Nucleus accumbens (tissue), 56 donors: ENCODE measurements at places on chromosomes 1 and 21.

GRCh38 chr1:101438359-101438758, 201.5 kb downstream of the S1PR1 start:
- no peak for DNase-seq

GRCh38 chr1:97849345-97850340, 71.2 kb downstream of the DPYD start:
- no peak for DNase-seq

DNA sequence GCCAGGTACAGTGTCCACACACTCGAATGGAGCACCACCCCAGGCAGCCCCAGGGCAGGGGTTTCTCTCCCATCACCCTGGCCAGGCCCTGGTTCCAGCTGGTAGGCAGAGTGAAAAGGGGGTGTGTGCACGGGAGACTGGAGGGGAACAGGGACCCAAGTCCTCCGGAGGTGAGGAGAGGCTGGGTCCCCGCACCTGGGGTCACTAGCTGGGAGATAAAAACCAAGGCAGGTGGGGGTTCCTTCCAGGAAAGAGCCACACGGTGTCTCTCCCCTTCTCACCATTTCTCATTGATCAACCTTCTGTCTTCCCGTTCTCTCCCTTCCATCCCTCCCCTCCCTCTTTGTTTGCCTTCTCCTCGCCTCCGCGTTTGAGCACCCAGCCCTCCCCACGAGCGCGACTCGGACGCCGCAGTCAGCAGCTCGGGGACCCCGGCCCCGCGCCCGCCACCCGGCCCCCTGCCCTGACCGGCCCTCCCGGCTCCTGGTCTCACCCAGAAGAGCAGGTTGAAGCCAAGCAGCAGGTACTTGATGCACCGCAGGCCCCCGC, 358 bp downstream of the TSPAN2 start:
- DNase-seq, result no peak

GRCh38 chr1:220922951-220923350, 43.7 kb downstream of the HLX start:
- DNase-seq, result no peak

GRCh38 chr1:87064309-87064708, 149.9 kb downstream of the HS2ST1 start:
- no peak for DNase-seq

DNA sequence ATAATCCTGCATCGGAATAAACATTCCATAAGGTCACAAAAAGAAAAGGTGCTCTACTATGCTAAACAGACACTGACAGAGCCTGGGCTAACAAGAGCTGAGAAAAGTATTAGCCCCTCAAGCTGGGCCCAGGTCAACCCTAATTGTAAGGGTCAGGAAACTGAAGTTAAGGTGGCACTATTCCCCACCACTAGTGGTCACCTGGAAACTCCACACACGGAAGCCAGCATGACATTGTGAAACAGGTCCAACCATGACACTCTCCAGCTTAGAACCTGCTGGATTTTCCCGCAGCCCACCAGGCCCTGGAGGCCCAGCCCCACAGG, 1.2 kb downstream of the PTTG1IP start:
- DNase-seq, result no peak

DNA sequence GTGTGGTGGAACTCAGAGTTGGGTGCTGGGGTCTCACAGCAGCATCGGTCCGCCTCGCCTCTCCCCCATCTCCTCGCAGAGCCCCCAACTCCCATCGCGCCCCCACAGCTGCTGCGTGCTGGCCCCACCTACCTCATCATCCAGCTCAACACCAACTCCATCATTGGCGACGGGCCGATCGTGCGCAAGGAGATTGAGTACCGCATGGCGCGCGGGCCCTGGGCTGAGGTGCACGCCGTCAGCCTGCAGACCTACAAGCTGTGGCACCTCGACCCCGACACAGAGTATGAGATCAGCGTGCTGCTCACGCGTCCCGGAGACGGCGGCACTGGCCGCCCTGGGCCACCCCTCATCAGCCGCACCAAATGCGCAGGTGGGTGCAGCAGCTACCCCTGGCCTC, 24.2 kb downstream of the PTPRU start:
- DNase-seq, result no peak
